ENCODE measurements at places on chromosomes 11 and 22.
A peak's percentile ranks its signal among the peaks of the same experiment; 100 is the strongest.

DNA sequence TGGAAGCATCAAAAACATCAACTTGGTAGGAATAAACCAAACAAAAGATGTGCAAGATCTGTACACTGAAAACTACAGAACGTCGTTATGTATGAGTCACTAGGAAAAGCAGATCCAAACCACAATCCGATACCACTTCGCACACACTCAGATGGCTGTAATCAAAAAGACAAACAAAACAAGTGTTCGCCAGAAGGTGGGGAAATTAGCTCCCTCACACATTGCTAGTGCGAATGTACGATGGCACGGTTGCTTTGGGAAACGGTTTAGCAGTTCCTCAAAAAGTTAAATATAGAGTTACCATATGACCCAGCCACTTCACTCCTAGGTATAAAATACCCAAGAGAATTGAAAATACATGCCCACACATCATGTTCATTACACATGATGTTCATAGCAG is 14.8 kb upstream of the CARD10 start:
- peak; percentile 14 for DNase-seq

DNA sequence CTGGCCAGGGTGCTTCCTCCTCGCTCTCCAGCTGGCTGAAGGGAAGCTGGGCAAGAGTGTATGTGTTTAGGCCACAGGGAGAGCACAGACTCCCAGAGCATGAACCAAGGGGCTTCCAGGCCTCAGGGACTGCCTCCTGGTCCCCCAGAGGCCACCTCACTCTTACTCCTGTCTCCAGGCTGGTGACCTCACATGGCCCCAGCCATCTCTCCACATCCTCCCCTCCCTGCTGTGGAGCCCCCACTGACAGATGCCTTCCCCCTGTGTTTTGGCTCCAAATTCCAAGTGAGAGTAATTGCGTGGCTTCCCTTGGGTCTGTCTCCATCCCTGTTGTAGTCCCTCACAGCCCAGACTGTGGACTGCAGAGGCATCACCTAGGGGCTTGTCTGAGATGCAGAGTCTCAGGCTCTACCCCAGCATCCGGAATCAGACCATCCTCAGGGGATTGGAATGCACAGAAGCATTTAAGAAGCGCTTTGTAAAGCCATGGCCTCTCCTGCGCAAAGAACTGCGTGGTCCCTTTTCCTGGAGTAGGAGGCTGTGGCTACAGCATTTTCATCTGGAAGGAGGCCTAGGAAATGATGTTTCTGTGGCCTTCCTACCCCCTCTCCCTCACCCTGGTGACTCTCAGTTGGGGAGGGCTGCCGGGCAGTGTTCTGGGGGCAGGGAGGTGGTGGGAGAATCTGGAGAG is 91.1 kb downstream of the ATXN10 start:
- DNase-seq: no peak

- no peak for DNase-seq
Measured at GRCh38 chr11:103013421-103013820, 57.9 kb upstream of the MMP13 start.

DNA sequence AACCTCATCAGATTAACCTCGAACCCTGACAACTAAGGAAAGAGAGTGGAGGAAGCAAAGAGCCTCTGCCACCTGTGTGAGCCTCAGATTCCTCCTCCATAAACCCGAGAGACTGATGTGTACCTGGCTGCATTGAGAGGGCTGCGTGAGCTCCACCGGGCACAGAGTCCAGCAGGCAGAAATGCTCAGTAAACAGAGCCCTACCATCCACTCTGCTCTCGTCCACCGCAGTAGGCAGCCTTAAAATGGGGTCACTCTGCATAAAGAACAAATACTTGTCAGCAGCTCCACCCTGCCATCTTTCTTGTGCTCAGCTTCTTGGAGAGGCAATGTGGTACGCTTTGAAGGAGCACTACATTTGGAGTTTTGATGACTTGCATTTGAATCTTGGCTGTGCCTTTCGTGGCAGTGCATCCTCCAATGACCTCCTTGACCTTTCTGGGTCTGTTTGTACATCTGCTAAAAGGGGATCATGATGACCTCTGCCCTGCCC is 43.0 kb upstream of the CD5 start:
- DNase-seq: no peak

GRCh38 chr22:30307041-30307574 is 17.8 kb upstream of the CASTOR1 start:
- no peak for DNase-seq

DNA sequence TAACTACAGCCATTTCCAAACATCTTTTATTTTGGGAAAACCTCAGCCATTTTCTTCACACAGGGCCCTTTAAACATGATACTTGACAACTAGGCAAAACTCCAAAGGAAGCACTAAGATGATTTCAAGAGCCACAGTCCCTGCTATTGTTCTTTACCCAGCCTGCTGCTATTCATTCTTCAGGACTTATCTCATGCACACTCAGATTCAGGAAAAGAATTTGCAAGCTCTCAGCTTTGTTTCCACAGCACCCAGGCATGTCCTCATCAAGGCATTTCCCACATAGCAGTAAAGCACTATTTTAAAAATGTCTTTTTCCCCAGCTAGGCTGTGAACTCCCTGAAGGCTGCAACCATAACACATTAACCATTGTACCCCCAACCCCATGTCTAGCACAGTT is 609.3 kb upstream of the CCDC90B start:
- DNase-seq: no peak

GRCh38 chr11:18770479-18771125 is 21.0 kb downstream of the PTPN5 start:
- no peak for DNase-seq

- no peak for DNase-seq
Measured at GRCh38 chr11:110235966-110236365, 60.4 kb downstream of the RDX start.

DNA sequence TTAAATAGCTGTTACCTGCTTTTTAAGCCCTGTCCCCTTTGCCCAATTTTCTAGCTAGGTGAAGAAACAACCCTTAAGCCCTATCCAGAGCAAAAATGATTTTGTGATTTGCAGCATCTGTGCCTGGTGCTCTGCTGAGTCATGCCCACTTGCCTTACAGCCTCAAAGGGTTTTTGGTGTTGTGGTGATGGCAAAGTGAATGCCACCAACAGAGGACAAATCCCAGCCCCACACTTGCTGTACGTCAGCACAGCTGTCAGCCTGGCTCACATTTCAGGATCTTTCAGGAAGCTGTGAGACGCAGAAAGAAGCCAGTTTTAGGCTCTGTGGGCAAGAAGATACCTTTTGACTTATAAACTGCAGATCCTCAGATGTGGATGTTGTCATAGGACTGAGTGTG is 401.7 kb downstream of the TENM4 start:
- DNase-seq: no peak

DNA sequence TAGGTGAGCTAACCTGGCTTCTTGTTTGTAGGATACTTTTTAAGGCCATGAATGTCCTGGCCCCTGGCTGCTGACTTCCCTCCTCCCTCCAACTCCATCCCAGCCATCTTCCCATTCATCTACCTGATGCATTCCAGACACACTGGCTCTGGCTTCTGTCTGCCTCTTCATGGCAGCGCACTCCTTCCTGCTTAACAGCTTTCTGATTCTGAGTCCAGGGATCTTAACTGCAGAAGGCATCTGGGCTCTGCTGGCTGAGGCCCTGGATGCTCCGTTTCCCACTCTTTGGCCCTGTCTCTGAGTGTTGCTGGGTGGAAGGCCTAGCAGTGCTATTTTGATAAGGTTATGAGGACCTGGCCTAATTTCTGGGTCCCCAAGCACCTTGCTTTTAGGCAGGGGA is 1.8 kb upstream of the THY1 start:
- DNase-seq: no peak

- DNase-seq: no peak
Measured at GRCh38 chr22:35625763-35626432, 8.8 kb upstream of the MB start.

- no peak for DNase-seq
Measured at GRCh38 chr11:71450939-71451338, 2.1 kb upstream of the NADSYN1 start.

DNA sequence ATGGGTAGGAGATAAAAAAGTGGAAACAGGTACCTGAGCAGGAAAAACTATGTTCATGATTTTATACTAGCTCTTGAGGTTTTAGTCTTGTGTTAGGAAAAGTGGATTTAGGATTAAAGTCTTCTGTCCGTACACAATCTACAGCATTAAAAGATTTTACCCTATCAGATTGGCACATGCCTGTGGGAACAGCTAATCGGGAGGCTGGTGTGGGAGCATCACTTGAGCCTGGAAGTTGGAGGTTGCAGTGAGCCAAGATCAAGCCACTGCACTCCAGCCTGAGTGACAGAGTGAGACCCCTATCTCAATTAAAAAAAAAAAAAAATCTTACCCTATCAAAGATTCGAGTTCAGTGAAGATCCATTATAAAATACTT is 12.2 kb upstream of the CRKL start:
- DNase-seq: no peak

DNA sequence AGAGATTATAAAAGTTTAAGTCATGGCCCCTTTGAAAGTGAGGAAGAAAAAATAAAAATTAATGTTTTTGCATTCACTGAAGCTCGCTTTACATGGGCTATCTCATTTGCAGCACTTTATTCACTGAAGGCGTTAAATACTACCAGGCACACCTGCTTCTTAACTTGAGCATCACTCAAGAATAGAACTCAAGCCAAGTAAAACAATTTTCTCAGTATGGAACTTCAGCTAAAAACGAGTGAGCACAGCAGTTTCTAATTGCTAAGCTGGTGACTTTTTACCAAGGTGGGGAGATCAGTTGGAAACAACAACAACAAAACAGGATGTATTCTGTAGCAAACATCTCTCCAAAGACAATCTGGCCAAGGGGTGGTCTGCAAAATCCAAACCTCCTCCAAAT is 405.6 kb downstream of the RAB38 start:
- DNase-seq: no peak

DNA sequence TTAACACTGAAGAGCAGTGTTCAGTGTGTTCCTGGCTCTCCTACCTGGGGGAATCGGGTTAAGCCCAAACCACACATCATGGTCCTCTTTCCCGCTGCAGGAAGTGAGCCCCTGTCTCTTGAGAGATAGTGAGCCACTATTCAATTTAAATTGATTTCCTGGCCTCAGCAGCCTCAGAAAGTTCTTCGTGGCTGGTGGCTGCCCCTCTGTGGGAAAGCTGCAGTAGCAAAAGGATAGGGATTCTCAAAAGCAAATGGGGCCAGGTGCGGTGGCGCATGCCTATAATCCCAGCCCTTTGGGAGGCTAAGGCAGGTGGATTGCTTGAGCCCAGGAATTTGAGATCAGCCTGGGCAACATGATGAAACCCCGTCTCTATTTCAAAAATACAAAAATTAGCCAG is 49.1 kb upstream of the CD5 start:
- DNase-seq: no peak

DNA sequence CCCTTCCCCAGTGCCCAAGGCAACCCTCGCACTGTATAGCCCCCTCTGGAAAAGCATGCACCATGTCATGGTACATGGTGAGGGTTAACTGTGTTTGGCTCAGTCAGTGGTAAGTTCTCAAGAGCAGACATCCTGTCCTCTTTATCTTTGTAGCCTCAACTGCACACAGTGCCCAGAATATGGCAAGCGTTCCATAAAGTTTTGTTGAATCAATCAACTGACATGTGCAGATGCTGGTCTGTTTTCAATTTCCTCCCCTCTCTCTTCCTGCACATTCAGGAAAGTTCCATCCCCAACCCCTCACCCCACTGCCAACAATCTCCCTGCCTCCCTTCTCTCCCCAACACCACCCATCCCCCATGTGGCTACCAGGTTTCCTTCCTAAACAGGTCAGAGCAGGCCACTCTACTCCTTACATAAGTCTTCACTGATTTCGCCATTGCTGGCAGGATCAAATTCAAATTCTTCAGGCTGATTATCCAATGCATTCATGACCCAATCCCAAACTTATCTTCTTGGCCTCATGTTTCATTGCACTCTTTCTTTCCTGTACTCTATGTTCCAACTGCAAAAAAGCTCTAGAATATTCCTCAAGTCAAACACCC is 15.5 kb upstream of the TMPRSS5 start:
- DNase-seq: no peak

DNA sequence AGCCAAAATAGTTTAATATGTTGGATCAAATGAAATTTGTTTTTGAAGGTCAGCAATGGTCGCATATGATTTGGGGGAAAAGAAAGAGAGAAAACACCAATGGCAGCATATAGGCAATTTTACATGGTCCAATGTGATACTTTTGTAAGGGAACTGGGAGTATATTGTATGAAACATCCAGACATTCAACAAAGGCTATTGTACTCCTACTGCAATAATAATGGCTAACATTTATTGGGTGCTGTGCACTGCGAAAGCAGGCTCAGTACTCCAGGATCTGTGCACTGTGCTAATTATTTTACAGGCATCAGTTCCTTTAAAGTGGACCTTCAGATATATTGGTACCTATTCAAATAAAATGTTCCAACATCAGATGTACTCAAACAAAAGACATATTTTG is 5.9 kb upstream of the OR10V1 start:
- no peak for DNase-seq

DNA sequence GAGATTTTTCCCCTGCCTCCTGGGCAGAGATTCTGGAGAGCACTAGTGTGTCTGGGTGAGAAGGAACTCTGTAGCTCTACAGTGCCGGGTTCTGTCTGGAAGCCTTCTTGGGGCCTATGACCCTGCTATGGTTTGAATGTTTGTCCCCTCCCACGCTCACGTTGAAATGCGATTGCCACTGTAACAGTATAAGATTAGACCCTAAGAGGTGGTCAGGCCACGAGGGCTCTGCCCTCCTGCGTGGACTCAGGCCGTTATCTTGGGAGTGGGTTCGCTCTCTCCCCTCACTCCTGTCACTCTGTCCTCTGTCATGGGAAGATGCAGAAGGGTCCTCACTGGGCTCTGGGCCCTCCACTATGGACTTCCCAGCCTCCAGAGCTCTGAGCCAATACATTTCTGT is 3.5 kb downstream of the AP5B1 start:
- DNase-seq: no peak

GRCh38 chr22:38136607-38137006 is 26.1 kb upstream of the BAIAP2L2 start:
- DNase-seq: no peak
